NCI-H446 (cell line): ENCODE measurements at places on chromosomes 6 and 20.

DNA sequence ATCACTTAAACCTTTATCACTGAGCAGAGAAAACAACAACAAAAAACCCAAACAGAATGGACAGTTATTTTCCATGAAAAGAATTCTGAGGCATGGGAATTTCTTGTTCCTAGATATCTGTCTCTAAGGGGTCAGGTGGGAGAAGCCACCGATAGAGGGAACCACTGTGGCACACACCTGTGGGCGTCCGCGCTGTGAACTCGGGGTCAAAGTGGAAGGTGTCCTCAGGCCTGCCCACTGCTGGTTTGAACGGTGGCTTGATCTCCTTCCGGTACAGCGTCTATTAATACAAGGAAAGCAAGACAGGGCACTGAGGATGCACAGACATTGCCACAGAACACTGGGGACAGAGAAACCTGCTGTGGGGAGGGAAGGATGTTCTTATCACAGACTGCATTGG, 76.5 kb upstream of the MPC1 start:
- DNase-seq, result no peak

- DNase-seq, result no peak
These were observed 37.8 kb upstream of the MARCKS start for GRCh38 chr6:113819169-113819830.

GRCh38 chr6:2460216-2460745, 214.9 kb upstream of the GMDS start:
- no peak for DNase-seq

GRCh38 chr6:74451953-74452352, 753.9 kb downstream of the COL12A1 start:
- DNase-seq, result no peak
